ENCODE measurements at places on chromosomes 7 and 10.

- DNase-seq = no peak
Observed at GRCh38 chr10:114491933-114492332, 87.6 kb upstream of the AFAP1L2 start.

GRCh38 chr7:46544396-46545008 lies 623.4 kb upstream of the IGFBP3 start:
- peak; percentile 10 for DNase-seq

GRCh38 chr7:116150588-116150987 lies 59.8 kb upstream of the TES start:
- DNase-seq = peak; percentile 67

DNA sequence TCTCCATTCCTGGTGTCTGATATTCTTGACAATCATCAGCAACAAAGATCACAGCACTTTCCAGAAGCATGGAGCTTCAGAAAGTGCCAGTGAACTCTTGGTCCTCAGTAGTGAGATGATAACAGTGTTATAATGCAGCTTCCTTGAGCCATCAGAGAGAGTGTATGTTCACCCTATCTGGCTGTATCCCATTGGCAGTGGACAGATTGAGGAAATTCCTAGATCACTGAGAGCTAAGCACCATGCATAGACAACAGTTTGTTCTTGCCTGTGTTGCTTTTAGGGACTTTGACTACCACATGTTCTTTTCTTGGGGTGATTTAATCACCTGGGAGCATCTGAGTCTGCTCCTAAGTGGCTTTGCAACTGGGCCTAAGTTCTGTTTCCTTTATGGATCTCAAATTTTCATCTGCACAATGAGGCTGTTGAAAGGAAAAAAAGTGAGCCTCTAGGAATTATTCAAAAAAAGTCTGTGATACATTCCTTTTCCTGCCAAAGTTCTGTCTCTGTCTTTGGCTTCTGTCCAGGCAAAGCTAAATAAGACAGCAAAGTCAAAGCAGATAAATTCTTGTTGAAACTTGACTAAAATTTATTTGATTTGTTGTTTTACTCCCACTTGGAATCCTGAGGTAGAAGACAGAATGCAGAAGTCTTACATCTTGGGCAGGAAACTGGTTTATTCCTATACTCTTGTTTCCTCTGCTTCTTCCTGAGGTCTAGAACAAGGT lies 14.5 kb upstream of the ZNF282 start:
- no peak for DNase-seq

GRCh38 chr10:49081547-49082275 lies 33.6 kb downstream of the VSTM4 start:
- DNase-seq = no peak

GRCh38 chr7:115124409-115124939 lies 202.6 kb downstream of the MDFIC start:
- no peak for DNase-seq

DNA sequence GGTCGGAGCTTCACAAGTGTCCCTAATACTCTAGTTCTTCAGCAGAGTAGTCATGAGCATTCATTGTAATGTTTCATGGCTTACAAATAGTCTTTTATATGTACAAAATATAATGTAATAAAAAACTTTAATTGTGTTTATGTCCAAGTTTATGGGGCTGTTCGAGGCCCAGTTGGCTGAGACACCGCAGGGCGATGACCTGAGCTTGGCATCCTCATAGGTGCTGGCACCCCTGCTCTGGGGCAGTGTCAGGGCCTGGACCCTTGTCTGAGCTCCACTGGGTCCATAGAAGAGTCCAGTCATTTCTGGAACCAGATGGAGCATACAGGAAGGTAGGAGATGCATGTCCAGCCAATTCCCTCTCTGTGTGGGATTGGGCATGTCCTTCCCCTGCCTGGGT lies 12.9 kb upstream of the ZMIZ1 start:
- DNase-seq = no peak

DNA sequence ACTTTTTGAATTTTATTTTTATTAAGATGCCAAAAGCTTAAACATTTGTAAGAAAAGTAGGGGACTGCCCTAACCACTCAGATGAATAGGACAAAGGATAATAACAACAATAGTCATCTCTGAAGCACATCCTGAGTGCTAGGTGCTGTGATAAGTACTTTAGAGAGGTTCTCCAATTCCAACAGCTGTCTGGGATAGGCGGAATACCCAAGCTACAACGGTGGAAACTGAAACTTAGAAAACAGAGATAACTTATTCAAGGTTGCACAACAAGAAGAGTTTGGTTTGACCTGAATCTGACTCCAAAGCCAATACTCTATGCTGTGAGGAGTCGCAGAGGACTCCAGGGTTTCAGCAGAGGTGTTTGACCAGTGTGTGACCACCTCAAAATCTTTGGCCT lies 2.0 kb downstream of the RTKN2 start:
- no peak for DNase-seq

GRCh38 chr10:4283846-4284610 lies 499.0 kb upstream of the KLF6 start:
- no peak for DNase-seq

DNA sequence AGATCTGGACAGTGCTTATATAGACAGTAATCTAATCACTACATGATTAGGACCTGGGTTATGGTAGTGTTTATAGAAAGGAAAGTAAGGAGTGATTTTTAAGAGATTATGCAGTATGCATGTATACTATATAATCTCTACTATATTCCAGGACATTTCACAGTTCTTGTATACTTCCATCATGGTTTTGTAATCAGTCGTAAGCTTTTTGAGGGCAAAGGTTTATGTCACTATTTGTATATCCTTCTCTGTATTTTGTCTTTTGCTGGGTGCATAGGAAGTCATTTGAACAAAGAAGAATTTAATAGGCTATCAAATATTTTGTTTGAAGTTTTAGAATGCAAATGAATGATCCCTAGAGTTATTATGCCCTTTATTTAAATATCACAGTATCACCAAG lies 39.2 kb downstream of the RSBN1L start:
- no peak for DNase-seq

- DNase-seq = no peak
Observed at GRCh38 chr10:131758939-131759301, 141.9 kb upstream of the PPP2R2D start.

DNA sequence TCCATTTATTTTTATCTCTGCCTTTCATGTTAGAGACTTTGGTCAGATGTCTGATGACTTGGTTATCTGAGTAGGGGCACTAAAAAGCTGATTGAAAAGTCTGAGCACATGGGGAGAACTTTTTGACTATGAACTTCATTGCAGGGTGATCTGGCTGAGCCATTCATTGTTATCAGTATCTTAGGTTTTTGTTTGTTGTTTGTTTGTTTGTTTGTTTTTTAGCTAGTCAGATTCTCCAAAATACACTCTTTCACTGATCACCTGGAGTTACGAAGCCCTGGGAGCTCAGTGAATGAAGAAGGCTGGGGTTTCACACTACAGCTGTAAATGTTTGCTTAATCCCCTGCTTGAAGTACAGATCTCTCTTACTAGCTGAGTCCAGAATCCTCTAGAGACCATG lies 28.6 kb upstream of the DLG5 start:
- no peak for DNase-seq

GRCh38 chr10:33031815-33032653 lies 74.0 kb upstream of the ITGB1 start:
- DNase-seq = peak; percentile 23

- DNase-seq = no peak
Observed at GRCh38 chr7:147539685-147540084, 1050.9 kb upstream of the C7orf33 start.

GRCh38 chr7:71243736-71244410 lies 111.9 kb downstream of the GALNT17 start:
- DNase-seq = no peak

DNA sequence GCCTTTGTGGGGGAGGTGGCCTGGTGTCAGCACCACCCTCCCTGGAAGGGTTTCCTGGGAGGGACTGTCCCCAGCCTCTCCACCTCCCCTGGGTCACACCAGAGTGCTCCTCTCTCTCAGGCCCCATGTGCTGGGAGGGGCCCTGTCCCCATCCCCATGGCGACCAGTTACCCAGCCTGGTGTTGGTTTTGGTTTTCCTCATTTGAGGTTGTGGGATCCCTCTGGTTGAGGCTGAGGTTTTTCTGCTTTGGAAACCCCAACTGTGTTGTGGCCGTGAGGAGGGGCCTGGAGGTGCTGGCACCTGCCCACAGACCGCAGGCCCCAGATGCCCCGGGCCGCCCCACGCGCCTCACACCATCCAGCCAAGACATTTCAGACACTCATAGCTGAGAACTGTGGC lies 106.3 kb downstream of the GRK5 start:
- peak; percentile 86 for DNase-seq

DNA sequence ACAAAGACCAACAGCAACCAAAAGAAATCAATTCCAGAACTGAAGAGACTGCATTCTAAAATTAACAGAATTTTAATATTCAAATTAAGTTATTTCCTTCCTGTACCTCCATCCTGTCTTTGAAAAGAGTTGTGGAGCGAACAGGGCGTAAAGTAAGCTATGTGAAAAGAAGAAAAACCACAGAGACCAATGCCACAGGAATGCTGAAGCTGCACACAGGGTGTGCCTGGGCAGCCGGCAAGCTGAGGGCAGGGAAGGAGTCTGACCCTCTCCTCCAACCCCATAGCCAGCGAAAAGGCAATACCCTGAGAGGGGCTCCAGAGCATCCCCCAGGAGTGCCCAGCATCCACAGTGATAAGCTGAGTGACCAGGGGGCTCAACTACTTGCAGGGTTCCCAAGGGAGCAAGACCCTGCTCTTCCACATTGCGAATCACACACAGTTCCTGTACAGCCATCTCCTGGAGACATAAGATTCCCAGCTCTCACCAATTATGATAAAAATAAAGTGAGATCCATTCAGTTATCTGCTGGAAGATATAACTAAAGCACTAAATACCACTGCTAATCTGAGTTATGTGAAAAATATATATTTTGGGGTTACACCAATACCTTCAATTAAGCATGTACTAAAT lies 93.8 kb downstream of the PARD3 start:
- DNase-seq = peak; percentile 90

DNA sequence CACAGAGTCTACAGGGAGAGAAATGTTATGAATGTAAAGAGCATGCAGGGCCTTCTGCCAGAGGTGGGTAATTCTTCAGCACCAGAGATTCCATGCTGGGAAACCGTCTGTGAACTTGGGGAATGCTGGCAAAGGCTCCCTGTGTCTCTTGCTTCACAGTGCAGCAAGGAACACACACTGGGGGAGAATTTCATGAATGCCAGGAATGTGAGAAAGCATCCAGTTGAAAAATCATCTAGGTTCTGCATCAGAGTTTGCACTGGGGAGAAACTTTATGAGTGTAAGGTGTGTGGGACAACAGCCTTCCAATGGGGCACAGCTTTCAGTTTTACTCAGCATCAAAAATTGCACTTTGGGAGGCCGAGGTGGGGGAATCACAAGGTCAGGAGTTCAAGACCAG lies 224.3 kb upstream of the IGFBP3 start:
- no peak for DNase-seq

- DNase-seq = no peak
Observed at GRCh38 chr10:129725011-129725410, 239.1 kb downstream of the EBF3 start.

DNA sequence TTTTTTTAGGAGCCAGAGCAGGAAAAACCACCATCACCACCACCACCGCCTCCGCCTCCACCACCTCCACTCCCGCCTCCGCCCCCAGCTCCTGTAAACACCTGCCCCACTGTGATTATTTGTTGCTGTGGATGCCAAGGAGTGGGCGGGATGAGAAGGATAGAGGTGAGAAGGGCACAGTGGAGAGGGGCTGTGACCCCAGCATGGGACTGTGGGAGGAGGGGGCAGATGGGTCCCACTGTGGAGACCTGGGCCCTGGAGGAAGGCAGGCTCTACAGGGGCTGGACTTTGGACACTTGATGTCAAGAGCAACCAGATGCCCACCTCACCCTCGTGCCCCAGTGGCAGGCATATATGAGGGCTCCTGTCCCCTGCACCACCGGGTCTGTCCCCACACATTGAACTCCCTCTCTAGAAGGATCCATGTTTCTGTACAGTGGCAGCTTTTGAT lies 24.7 kb downstream of the ANTXRL start:
- no peak for DNase-seq

- DNase-seq = no peak
Observed at GRCh38 chr7:50264908-50265307, 39.6 kb upstream of the IKZF1 start.

- no peak for DNase-seq
Observed at GRCh38 chr10:35211390-35211789, 84.7 kb downstream of the CREM start.

GRCh38 chr7:149776848-149777407 lies 3.5 kb upstream of the ZNF467 start:
- DNase-seq = no peak

GRCh38 chr7:111202321-111202720 lies 111.4 kb downstream of the LRRN3 start:
- DNase-seq = no peak

DNA sequence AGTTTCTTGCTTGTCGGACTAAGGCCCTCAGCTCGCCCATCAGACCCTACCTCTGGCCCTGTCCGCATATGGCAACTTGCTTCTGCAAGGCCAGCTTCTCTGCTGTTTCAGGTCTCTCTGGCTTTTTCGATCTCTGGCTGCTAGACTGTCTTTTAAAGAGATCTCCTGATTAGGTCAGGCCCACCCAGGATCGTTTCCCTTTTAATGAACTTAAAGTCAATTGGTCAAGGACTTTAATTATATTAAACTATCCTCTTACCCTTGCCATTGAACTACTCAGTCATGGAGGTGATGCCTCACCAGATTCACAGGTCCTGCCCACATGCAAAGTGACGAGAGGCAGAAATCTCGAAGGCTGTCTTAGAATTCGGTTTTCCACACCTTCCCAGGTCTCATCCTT lies 670.9 kb downstream of the GATA3 start:
- no peak for DNase-seq

GRCh38 chr7:106243893-106244292 lies 40.9 kb downstream of the NAMPT start:
- DNase-seq = no peak

DNA sequence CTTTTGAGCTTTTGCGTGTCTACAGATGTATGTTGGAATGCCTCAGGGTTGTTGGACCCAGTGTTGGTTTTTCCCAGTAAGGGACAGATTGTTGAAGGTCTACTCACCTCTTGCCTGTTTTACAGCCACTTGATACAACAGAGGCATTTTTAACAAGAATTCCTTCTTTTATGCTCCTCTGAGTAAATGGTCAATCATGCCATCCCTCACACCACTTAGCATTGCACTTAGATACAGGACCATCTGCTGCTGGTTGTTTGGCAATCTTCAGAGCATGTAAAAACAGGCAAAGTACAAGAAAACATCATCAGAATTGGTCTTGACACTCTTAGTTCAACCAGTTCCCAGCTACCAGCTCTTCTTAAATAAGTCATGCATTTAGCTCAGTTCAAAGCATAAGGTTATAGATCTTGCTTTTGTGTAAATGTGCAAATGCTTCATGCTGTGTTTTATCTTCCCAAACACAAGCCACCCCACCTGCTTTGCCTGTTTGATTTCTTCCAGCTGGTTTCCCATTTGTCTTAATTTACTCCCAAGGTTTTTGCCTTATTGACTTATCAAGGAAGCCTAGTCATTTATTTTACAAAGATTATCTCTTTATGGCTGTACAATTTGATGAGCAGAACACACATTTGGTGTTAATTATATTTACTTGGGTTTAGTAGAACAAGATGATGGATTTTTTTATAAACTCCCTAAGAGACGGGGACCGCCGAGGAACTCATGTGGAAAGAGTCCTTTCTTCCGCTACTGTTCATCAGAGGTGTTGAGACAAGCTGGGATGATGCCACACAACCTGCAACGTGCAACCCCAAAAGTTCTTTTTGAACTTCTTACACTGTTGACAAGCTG lies 136.6 kb downstream of the AHR start:
- DNase-seq = no peak
